ENCODE measurements at places on chromosomes 2 and 18.

DNA sequence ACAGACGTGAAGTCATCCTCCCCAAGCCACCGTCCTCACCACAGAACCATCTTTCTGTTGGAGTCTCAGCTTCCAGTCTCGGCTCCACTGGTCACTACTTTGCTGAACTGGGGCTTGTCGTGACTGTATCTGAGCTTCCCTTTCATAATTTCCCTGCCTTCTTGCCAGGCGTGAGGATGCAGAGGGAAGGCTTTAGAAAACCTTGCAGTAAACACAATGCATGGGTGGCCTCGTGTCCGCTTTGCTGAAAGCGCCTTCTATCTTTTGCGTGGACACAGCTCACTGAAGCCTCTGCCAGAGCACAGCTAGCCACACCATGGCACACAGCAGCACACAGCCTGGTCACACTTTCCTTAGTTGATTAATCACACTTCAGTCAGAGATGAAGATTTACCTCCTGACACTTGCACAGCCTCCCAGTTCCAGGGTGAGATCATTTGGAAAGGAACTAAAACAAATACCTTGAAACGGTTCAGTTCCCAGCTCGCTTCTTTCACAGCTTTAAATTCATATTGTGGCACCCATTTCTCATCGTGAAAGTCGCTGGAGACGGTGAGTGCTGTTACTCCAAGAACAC is 2.8 kb upstream of the GPR45 start:
- no peak for DNase-seq

DNA sequence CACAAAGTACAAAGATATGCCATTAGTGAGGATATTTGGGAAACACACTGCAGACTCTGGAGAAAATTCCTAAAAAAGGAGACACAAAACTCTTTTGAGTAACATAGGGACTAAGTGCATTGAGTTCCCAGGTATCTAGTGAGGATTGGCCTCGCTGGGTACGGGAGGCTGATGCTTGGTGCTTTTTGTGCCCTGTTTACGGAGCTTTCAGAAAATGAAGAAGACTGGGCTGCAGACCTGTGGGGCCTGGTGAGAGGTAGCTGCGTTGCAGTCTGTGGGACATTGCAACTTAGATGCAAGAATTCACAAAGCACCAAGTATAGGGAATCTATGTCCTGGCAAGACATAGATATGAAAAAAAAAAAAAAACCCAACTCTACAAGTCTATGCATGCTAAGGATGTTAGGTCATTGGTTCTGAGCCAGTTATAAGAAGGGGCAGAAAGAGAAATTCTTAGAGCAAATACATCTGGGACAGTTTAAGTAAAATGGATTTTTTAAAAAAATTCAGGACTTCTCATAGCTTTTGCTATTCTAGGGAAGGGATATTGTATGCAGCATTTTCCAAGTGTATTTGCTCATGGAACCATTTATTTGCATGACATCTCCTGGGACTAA is 156.0 kb downstream of the SLC4A3 start:
- no peak for DNase-seq

- DNase-seq = no peak
These were observed 315.4 kb downstream of the CDH2 start for GRCh38 chr18:27861539-27861938.

GRCh38 chr18:12703096-12703567 is 290 bp downstream of the PSMG2 start:
- no peak for DNase-seq

DNA sequence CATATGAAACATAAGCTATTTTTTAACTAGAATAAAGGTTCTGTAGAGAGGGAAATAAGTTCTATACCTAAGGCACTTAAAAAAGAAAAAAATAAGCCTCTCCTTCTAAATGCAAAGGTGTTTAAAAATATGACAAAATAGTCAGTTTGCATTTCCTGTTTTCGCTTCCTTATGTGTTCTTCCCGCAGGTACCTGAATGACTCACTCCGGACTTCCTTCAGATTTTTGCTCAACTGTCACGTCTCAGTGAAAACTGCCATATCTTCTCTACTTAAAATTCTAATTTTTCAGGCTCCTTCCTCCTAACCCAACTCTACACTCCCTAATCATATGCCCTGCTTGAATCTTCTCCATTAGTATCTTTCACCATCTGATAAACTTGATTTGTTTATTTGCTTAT is 1333.1 kb downstream of the LRP1B start:
- DNase-seq = no peak
